ENCODE measurements at places on chromosomes 13 and 19.

GRCh38 chr19:49855676-49856573, 5.0 kb downstream of the PTOV1 start:
- H3K4me1 ChIP-seq: peaks cover 5% of the 10 kb centered on the region
- no peaks in the 10 kb centered on the region for H3K36me3 ChIP-seq
- H3K4me3 ChIP-seq: no peak overlapping the region
- H3K27ac ChIP-seq: no peak overlapping the region

- H3K36me3 ChIP-seq: no peaks in the 10 kb centered on the region
- DNase-seq: no peak
- H3K4me1 ChIP-seq: no peaks in the 10 kb centered on the region
- no peaks in the 10 kb centered on the region for H3K27me3 ChIP-seq
Measured at GRCh38 chr13:33174931-33175330, 110.6 kb downstream of the STARD13 start.

DNA sequence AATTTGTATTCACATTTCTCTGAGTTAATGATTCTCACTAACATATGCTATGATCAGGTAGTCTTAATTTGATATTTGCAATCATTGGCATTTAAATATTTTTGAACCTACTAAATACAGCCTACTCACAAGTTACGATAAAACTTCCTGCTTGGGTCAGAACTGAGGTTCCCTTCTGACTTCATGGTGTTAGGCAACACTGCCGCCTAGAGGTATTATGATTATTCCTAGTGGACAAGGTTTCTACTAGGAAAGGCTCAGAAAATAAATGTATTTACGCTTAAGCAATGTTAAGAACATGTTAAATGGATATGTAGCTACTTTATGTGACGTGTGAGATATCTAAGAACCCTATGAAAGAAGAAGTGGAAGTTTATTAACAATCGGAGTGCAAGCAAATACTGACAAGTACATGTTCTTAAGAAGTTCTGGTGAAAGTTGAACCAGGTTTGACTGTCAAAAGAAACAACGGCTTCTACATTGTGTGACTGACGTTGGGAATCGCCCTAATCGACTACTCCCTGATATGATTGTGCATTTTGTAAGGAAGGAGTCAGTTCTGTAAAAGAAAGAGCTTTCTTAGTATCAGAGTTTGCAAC, 1395.8 kb downstream of the SLITRK5 start:
- H3K27me3 ChIP-seq: no peaks in the 10 kb centered on the region
- no peak for DNase-seq
- no peak overlapping the region for H3K4me3 ChIP-seq
- H3K4me1 ChIP-seq: no peaks in the 10 kb centered on the region

- no peak overlapping the region for H3K27ac ChIP-seq
- no peaks in the 10 kb centered on the region for H3K36me3 ChIP-seq
- DNase-seq: peak; percentile 50
Measured at GRCh38 chr13:73984949-73985691, 149.1 kb downstream of the KLF12 start.

DNA sequence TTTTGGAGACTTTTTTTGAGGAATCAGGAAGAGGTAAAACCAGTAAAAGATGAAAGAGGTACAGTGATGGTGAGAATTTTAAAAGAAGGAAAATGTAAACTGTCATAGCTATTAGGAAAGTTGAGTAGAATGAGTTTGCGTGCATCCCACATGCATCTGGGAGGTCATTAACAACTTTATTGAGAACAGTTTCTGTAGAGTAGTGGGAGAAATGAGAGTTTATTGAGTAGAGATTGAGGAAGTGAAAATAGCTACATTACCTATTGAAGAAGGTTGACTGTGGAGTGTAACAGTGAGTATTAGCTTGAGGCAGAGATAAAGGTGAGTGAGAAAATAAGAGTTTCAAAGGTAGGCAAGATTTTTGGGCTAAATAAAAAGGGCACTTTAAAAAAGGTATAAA, 38.7 kb downstream of the BRCA2 start:
- no peak for DNase-seq
- H3K36me3 ChIP-seq: no peaks in the 10 kb centered on the region
- H3K27ac ChIP-seq: no peak overlapping the region
- no peak overlapping the region for H3K4me3 ChIP-seq
- H3K4me1 ChIP-seq: no peaks in the 10 kb centered on the region

DNA sequence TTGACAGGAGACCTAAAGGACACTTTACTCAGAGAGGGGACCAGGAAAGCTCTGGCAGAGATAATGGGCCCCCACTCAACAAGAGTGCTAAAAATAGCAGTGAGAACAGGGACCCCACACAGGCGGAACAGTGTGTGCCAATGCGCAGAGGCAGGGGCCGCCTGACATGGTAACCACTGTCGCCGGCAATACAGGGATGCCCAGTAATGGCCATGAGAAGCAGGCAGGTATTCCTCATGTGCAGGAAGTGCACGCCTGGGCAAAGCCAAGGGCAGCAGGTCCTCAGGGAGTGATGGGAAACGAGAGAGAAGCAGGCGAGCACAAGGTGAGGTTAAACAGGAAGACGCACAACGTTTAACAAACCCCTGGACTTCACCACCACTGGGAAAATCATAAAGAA, 757.1 kb downstream of the LIG4 start:
- no peaks in the 10 kb centered on the region for H3K27me3 ChIP-seq
- no peak for DNase-seq
- no peaks in the 10 kb centered on the region for H3K36me3 ChIP-seq
- H3K4me3 ChIP-seq: no peak overlapping the region
- H3K4me1 ChIP-seq: no peaks in the 10 kb centered on the region
- no peak overlapping the region for H3K27ac ChIP-seq

GRCh38 chr19:58569191-58569942, 3.8 kb downstream of the MZF1 start:
- H3K27me3 ChIP-seq: no peaks in the 10 kb centered on the region
- H3K36me3 ChIP-seq: peaks cover 23% of the 10 kb centered on the region
- peak; percentile 25 for DNase-seq
- H3K4me3 ChIP-seq: no peak overlapping the region
- H3K27ac ChIP-seq: no peak overlapping the region
- H3K4me1 ChIP-seq: peaks cover 7% of the 10 kb centered on the region

DNA sequence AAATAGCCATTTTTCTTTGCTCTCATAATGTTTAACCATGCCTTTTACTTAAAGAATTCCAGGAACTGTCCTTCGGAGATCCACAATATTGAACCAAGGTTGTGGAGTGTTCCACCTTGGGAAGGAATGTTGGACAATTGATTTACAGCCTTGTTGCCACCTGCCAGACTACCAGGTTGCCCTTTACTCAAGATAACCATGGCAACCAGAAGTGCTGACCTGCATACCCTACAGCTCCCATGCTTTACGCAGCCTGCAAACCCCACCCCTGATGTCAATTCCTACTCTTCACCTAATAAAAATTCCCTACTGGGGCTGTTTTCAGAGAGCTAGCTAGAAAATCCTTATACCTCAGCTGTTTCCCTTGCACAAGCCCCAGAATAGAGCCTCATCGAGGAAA, 151.0 kb upstream of the RXFP2 start:
- no peak overlapping the region for H3K27ac ChIP-seq
- no peaks in the 10 kb centered on the region for H3K36me3 ChIP-seq
- H3K27me3 ChIP-seq: no peaks in the 10 kb centered on the region
- H3K4me1 ChIP-seq: no peaks in the 10 kb centered on the region
- DNase-seq: no peak

DNA sequence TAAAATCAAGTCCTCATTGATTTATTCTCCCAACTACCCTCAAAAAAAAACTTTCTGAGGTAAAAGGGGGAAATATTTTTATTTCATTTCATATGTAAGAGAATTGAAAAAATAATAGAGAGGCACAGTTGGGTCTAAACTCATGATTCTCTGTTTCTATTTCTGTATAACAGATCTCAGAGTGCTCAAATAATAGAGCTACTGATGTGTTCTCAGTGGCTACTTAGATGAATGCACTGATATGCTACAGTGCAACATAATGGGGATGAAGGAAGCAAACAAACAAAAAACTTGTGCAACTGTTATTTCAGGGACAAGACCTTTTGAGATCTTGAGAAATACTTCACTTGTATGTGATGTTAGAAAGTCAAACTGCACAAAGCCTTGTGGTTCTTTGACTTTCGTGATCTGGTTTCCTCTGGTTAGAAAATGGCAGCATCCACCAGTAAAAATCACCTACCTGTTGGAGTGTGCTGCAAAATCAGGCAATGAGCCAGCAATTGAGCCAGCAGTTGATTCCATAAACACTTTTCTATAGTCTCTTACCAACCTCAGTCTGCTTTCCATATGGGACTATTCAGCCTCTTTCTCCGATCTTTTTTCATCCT, 9.7 kb upstream of the DACH1 start:
- no peaks in the 10 kb centered on the region for H3K36me3 ChIP-seq
- no peaks in the 10 kb centered on the region for H3K4me1 ChIP-seq
- no peak for DNase-seq

DNA sequence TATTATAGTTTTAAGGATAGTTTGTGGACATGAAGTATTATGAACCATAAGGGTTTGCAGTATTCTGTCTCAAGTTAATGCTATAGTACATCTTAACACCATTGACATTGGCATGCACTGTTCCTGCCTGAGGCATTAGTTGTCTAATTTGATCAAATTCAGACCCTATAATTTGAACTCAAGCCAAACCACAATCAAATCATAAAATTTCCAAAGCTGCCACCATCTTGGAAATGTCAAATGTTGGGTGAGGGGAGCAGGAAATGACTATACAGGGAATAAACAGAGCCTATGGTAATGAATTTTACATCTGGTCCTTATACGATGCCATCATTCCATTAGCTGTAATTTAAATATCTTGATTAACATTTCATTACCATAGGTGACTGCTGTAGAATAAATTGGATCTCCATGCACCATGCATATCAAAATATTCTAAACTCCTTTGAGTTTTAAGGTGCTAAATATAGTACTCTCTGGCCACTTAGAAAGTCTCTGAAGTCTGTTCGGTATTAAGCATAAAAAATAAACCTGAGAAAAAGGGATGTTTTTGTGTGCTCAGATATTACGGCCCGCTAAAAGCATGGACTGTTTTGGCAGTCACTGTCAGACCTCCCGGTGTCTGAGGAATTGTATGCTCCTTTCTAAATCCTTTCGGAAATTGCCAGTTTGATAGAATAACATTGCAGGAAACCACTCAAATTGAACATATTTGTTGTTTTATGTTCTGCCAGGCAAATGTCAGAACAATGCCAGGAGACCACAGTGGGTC, 257.7 kb downstream of the SPRY2 start:
- H3K4me1 ChIP-seq: no peaks in the 10 kb centered on the region
- H3K36me3 ChIP-seq: no peaks in the 10 kb centered on the region
- H3K4me3 ChIP-seq: no peak overlapping the region
- H3K27ac ChIP-seq: no peak overlapping the region
- H3K27me3 ChIP-seq: no peaks in the 10 kb centered on the region

DNA sequence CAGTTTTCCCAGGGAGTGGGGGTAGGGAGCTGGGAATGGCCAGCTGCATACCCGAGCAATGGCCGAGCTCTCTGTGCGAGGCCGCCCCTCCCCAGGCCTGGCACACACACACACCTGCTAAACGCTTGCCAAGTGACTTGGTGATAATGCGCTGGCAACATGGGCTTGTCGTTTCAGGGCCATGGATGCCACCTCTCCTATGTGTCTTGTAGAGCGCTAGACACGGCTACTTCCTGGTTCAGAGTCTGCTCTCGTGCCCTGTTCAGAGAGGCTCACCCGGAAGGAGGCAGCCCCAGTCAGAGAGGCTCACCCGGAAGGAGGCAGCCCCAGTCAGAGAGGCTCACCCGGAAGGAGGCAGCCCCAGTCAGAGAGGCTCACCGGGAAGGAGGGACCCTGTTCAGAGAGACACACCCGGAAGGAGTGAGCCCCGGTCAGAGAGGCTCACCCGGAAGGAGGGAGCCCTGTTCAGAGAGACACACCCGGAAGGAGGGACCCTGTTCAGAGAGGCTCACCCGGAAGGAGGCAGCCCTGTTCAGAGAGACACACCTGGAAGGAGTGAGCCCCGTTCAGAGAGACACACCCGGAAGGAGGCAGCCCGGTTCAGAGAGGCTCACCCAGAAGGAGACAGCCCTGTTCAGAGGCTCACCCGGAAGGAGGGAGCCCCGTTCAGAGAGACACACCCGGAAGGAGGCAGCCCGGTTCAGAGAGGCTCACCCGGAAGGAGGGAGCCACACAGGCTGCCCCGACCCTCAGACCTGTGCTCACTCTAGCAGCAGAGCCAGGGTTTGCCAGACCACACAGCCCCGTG, 4.2 kb downstream of the ADPRHL1 start:
- H3K27me3 ChIP-seq: no peaks in the 10 kb centered on the region
- DNase-seq: peak; percentile 87
- peaks cover 5% of the 10 kb centered on the region for H3K4me1 ChIP-seq
- H3K36me3 ChIP-seq: no peaks in the 10 kb centered on the region
- H3K27ac ChIP-seq: peak overlapping the region; percentile 86

DNA sequence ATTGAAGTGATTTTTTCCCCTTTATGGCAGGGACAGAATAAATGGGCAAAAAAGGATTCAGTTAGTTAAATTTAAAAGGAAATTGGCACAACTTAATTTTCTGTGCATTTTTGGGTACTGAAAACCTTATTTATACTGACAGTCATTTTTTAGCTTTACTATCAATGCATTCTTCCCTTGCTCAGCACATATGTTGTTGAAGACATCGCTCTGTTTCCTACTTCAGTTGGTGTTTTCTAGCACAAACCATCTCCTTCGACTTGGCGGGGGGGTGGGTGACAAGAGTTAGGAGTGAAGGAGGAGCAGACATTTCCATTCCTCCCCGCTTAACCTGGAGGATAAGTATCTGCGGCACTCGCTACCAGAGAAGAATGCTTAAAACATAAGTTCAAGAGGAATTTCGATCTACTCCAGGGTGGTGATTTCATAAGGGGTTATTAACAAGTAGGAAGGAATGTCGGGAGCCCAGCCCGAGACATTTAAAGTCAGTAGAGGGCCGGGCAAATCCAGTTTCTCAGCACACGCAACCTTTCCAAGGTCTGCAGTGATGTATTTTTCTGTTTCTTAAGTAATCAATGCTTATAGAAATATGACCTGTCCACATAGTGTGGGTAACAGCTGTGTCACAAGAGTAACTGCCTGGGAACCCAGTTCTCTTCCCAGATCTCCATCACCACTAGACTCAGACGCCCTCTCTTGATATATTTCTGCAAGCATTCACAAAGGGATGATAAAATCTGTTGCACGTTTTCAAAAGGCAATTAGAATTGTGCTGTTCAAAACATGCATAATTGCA, 525.8 kb downstream of the MYO16 start:
- H3K36me3 ChIP-seq: no peaks in the 10 kb centered on the region
- H3K4me3 ChIP-seq: no peak overlapping the region
- H3K27me3 ChIP-seq: no peaks in the 10 kb centered on the region
- no peak for DNase-seq
- no peaks in the 10 kb centered on the region for H3K4me1 ChIP-seq

Data from Peyer's patch (tissue), 4 donors.